NCI-H1694 (cell line): ENCODE measurements at places on chromosomes 5 and 9.

GRCh38 chr5:113264046-113264445 lies 170.7 kb downstream of the TSSK1B start:
- DNase-seq = no peak

DNA sequence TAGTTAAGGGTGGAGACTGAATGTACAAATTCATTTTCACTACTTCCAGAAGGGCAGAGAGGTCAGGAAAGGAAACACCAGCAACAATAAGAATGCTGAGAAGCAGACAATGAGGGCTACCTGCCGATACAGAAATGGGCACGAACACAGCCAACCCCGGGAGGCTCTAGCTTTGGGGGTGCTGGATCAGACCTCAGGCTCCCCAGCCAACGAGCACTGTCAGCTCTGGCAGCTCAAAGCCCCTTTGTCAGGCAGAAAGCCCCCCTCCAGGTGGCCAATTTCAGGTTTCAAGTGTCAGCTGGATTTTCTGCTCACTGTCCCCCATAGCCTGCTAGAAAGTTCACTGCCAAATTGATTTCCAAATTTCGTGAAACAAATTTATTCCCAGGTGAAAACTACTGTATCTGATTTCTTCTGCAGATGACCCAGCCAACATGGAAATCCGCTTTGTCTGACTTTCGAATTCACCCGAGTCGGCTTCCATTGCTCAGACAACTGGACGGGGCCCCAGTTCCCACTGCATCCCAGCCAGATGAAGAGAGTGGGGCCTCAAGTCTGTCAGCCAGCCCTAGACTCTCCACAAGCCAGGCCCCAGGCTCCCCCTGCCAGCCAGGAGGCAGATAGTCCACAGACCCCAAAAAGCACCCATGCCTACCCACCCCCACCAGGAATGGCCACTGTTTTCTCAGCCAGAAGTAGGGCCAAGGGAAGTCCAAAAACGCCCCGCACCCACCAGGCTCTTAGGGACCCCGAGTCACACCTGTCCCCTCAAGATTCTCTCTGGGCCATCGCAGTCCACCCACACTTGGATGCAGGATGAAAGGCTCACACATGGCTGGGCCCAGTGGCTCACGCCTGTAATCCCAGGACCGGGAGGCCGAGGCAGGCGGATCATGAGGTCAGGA lies 96.5 kb upstream of the PHYKPL start:
- no peak for DNase-seq

DNA sequence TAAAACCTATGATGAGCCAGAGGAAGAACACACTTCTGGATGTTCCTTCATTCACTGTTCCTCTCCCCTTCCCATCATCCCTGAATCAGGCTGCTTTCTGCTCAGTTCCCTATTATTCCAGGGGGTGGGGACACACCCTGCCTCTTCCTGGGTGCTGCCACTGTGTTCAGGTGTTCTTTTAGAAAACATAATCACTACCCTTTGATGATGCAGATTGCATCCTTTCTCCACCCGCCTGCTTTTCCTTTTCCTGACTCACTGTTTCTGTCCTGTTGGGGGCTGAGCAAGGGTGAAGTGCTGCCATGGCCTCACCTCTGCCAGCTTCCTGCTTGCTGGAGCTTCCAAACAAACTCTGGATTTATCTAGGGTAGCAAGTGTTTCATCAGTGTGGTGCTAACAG lies 331.9 kb upstream of the GRIA1 start:
- DNase-seq = no peak

- DNase-seq = no peak
Observed at GRCh38 chr9:129239946-129240490, 62.0 kb upstream of the IER5L start.

DNA sequence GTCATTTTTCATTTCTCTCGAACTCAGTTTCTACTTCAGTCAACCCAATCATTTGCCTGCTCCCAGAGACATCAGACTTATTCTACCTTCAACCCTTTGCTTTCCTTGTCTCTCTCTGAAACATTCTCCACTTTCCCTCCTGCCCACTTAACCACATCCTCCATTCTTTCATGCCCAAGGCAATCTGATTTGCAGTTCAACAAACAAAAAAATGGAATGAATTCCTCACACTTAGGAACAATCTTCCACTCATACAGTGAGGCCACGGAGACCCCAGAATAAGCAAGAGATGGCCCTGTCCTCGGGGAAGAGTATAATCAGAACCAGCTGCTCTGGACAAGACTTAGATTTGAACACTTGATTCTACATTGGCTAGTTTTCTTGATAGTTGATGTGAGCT lies 180.5 kb downstream of the RFK start:
- DNase-seq = no peak

DNA sequence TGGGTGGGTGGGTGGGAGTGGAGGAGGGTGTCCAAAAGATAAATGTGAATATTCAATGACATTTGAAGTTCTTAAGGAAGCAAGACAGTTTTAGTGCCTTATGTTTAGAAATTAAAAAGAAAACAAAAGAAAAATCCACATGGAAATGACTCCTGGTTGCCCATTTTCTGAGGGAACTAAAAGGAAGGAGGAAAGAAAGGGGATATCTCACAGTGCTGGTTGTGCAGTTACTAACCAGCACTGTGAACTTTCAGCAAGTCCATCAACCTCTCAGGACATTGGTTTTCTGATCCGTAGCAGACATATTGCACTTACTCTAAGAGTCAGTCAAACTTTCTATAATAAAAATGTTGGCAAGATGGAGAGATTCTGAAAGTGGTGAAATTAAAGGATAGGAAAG lies 431.0 kb upstream of the CLINT1 start:
- DNase-seq = no peak

DNA sequence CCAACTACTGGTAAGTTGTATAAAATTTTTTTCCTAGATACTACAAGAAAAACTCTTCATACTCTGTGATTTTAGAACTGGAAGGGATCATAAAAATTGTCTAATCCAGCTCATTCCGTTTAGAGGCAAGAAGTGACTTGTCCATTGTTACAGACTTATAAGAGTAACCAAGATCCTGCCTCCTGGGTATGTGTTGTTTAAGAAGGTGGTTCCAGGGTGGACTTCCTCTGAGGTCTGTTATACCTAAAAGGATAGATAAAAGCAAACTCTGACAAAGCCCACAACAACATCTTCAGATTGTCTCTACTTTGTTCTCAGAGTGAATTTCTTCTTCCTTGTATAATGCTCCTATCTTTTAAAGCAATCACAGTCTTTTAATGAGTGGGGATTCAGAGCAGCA lies 24.2 kb downstream of the TGFBR1 start:
- no peak for DNase-seq

- DNase-seq = no peak
Observed at GRCh38 chr9:110977259-110977709, 61.0 kb downstream of the LPAR1 start.

DNA sequence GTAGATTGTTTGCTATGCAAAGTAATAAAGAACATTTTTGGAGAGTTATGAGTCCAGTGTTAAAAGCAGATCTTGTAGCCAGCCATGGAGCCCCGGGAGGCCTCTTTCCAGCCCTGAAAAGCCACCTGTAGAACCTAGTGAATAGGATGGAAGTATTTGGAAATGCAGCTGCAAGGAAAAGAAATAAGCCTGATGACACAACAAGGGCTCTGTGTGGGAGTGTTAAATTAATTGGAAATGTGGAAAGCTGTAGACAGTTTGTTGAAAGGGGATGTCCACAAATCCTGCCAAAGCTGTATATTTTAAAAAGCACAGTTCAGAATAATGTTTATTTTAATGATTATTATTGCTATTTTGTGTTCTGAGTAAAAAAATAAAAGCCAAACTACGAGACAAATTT lies 152.5 kb upstream of the GHR start:
- no peak for DNase-seq

DNA sequence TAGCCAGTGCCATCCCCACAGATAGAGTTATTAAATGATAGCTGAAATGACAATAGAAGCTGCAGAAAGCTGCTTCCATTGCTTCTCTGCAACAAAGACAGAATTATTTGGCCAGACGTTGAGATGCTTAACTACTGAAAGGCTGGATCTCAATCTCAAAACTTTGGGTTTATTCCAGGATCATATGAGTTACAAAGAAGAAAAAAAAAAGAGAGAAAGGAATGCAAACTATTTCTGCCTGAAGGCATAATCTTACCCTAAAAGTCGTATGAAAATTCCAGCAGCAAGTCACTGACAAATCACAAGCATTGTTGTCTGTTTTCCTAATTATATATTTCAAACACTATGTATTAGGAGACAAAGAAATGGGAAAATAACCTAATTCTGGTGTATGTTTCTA lies 12.8 kb upstream of the TYRP1 start:
- no peak for DNase-seq

DNA sequence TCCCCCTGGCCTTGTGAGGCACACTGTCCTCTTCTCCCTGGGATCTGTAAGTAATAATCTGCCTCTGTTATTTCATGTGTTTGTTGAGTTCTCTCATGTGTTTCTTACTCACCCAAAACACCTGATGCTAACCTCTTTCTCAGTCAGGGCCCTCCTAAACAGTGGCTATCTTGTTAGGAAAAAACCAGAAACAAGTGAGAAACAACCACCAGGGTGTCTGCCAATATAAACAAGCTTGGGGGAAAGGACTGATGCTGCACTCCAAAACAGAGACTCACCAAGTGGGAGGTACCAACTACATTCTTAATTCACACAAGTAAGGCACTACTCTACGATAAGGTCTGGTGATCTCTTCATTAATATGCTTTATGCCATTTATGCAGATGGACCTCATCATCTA lies 564.4 kb downstream of the SEMA5A start:
- no peak for DNase-seq

DNA sequence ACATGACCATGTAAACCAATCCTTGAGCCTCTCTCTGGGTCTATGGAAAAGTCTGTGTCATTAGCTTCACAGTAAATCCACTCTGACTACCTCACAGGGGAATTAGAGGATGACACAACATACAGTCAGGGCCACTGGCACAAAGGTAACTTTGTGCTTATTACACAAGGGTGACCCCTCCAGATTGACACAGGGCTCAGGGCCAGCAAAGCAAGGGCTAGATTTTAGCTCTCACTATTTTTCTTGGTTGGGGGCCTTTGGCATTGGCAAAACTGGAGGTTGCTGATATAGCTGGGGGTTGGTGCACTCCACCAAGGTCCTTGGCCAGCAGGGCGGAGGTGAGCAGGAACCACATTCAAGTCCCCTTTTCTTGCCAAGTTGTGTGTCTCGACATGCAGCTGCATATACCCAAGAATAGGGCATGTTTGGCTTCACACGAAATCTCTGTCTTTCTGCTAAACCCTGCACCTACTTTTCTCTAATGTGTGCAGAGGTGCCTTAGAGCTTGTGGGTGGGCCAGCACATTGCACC lies 15.2 kb upstream of the OSMR start:
- DNase-seq = no peak

DNA sequence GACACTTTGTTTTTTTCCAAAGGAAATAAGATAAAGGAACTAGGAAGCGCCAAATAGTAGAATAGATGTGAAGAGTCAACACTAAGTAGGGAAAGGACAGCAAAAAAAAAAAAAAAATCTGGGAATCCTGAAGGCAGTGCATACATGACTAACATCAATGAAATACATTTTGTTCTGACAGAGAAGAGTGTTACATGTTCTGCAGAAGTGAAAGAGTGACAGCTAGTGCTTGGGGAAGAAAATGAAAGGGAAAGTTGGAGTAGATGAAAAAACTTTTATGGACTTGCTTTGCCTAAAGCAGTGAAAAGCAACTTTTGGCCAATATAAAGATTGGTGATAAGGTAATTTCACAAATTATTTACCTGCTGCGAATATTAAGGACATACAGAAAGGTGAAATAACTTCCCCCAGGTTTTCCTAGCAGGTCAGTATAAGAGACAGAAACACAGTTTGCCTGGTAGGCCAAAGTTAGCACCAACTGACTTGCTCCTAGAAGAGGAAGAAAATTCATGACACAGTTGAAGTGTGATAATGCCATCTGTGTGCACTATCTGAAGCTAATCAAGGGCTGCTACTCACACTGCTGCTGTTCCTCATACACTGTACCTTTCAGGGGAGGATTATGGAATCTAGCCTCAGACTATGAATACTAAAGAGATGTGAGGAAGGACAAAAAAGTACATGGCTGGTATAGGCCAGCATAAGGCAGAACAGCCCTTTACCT lies 38.6 kb downstream of the RANBP6 start:
- DNase-seq = no peak

- DNase-seq = no peak
Observed at GRCh38 chr9:134982311-134982710, 64.6 kb upstream of the FCN1 start.

GRCh38 chr5:136025900-136026299 lies 2.9 kb upstream of the TGFBI start:
- no peak for DNase-seq

GRCh38 chr5:60754495-60754894 lies 54.5 kb upstream of the DEPDC1B start:
- DNase-seq = no peak

- peak; percentile 49 for DNase-seq
Observed at GRCh38 chr9:129737479-129738274, 15.2 kb downstream of the PTGES start.

GRCh38 chr9:113238859-113239232 lies 17.5 kb downstream of the SLC31A1 start:
- no peak for DNase-seq

GRCh38 chr5:172898218-172898842 lies 60.9 kb upstream of the RPL26L1 start:
- no peak for DNase-seq

- DNase-seq = no peak
Observed at GRCh38 chr9:133202688-133203453, 6.2 kb downstream of the OBP2B start.

- DNase-seq = no peak
Observed at GRCh38 chr9:108205276-108205675, 650.5 kb downstream of the ACTL7B start.

GRCh38 chr5:179599566-179599965 lies 23.9 kb downstream of the HNRNPH1 start:
- DNase-seq = no peak

DNA sequence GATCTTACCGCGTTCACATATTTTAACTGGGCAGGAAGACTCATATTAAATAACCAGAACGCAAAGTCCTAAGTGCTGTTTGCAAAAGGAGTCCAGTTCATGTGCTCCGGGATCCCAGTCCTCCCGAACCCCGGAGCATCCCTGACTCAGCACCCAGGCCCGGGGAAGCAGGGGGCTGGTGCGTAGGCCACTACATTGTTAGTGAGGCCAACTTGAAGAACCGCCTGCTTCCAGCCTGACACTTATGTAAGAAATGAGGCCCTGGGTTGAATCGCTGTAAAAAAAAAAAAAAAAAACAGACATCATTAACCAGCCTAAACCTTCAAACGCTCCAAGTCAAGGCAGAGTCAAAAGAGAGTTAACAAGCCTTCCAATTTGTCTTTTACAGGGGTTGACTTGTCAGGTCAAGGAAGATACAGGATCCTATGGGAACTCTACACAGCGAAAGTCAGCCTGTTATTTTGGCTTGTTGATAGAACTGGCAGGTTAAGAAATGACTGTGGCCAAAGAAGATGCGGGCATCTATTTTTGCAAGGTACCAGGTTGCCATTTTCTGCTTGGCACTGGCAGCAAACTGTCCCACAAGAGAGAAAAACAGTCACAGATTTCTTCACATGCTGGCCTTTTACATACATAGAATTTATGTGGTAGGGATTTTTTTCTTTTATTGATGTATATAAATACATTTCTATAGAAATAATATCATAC lies 93.3 kb downstream of the ACTL7B start:
- DNase-seq = no peak
